ENCODE measurements at places on chromosomes 4 and X. TPM values are rescaled to one million over a fixed set of nuclear protein-coding genes. Genes with fewer than 3 reads are reported as not detected.

The TAF7L gene
- total RNA-seq: not detected

The PPP2R2C gene
- total RNA-seq: not detected

The NEXMIF gene
- 0.24 TPM for total RNA-seq

The MAGEC1 gene
- not detected for total RNA-seq

The PPP1R3F gene
- 9.8 TPM for total RNA-seq

The SMPX gene
- total RNA-seq: not detected

The RNF128 gene
- total RNA-seq: not detected

DNA sequence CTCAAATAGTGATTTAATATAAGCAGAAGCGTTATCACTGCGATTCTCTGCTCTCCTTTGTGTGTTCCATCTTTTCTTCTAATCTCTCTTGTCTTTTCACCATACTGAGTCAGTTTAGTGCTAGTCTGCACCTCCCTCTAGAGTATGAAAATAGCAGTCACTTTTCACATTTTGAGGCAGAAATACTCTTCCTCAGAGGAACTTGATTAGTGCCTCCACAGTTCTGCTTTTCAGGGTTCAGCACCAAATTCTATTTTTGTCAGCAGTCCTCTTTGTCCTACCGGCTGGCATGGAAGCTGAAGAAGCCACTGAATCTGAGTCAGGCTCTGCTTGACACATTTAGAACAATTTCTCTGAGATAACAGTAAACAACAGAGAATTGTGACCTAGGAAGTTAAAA is 49.7 kb upstream of the ANKRD17 start:
- DNase-seq: no peak

- no peak for DNase-seq
These were observed 60.2 kb downstream of the METTL14 start for GRCh38 chr4:118745357-118745756.

GRCh38 chr4:80268081-80268823 is 1.8 kb downstream of the FGF5 start:
- DNase-seq: peak; percentile 3

- DNase-seq: peak; percentile 1
These were observed 45.4 kb downstream of the CEP135 start for GRCh38 chr4:55993994-55994663.

DNA sequence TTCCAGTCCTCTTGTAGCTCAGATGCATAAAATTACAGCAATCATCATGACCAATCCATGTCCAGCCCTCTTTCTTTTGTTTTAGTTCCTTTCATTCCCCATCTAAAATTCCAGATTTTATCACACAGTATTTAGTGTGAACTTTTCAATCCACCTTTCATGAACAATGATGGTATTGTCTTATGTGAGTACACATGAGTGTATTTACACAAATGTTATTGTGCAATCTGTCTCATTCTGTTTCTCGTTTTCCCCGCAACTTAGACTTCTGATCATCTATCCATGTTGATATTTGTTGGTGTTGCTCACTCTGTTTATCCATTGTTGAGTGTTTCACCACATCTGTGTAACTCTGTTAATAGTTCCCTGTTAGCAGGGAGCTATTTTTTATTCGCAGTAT is 9.4 kb upstream of the RASGEF1B start:
- no peak for DNase-seq

GRCh38 chr4:99117876-99118693 is 26.0 kb downstream of the ADH4 start:
- no peak for DNase-seq

- peak; percentile 27 for DNase-seq
These were observed 176.2 kb upstream of the CXorf66 start for GRCh38 chrX:140141444-140142029.

DNA sequence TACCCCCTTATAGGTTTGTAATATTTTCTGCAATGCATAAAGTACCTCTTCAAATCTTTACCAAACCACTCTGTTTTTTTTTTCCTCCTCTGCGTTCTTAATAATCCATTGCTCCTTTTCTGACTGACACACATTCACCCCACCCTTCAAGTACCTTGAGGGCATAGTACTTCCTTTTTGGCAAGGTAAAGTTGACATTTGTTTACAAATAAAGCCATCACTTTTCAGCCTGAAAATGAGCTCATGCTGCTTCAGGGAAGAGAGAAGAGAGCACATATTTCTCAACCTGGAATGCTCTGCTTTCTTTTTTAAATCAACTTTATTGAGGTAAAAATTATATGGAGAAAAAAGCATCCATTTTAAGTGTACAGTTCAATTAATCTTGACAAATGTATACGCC is 113.9 kb downstream of the AGTR2 start:
- DNase-seq: no peak

DNA sequence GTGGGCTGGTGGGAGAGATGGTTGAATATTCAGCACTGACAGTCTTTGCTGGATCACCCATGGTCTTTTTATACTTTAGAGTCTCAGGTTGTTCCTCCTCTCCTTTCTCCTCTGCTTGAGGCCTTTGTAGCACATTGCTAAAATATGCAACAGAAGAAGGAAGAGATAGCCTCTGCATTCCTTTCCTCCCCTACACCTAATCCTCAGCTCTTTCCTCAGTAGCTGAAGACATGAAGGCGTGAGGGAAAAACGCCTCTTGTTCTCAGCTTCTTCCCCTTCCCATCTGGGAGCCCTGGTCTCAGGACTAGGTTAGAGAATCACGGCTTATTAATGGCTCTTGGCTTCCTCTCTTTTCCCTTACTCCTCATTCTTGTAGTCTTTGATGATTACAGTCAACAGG is 76.8 kb downstream of the RNF150 start:
- no peak for DNase-seq

GRCh38 chr4:51851937-51852290 is 9.0 kb downstream of the DCUN1D4 start:
- DNase-seq: no peak

- no peak for DNase-seq
These were observed 28.1 kb upstream of the MAMLD1 start for GRCh38 chrX:150334981-150335380.

DNA sequence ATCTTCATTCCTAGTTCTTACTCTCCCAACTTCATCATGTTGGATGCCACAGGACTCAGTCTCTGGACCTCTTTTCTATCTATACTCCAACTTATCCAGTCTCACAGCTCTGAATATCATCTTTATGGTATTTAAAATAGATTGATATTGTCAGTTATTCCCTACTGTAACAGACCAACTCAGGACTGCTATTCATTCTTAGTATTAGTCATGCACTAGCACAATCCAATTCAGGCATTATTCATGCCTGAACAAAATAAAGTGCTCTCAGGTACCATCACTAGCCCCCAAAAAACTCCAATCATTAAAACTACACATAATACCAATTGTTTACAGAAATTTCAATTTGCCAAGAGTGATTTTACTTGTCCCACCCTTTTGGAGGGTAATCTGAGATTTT is 37.7 kb downstream of the FRYL start:
- DNase-seq: no peak

DNA sequence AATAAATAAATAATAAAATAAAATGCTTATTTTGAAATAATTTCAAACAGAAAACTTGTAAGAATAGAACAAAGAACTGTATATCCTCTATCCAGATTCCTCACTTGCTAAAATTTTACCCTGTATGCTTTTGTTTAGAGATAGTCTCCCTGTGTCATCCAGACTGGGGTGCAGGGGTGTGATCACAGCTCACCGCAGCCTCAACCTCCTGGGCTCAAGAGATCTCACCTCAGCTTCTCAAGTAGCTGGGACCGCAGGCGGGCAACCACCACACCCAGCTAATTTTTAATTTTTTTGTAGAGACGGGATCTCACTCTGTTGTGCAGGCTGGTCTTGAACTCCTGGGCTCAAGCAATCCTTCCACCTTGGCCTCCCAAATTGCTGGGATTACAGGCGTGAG is 17.5 kb upstream of the ARAF start:
- no peak for DNase-seq

DNA sequence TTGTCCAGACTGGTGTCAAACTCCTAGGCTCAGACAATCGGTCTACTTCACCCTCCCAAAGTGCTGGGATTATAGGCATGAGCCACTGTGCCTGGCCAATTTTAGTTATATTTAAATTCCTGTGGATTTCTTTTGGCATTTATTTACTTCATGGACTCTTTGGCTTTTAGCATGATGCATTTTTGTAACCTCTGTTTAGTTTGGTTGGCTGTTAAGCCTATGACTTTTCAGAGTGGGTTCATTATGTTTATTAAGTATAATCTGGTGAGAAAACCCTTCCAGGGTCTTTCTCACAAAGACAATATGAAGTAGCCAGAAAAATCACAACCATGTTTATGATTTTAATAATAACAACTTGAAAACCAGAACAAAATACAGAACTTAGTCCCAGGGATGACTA is 49.4 kb downstream of the USP38 start:
- DNase-seq: no peak
